Activated CD4-positive, CD25-positive, alpha-beta regulatory T cell (primary cell): ENCODE measurements at places on chromosomes 1 and 21.

DNA sequence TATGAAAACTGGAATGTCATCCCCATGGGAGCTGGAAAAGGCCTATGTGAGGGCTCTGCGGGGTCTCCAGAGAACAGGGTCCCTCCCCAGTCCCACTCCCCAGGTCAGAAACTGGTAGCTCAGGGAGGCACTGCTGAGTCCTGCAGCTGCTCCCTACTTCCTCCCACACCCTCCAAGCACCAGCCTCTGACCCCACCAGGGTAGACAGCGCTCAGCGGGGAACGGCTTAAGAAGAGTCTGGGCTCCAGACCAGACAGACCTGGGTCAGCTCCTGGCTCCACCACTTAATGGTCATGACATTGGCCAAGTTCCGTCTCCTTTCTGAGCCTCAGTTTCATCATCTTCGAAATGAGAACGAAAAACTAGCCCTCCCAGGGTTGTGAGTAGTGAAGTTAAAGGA is 7.2 kb downstream of the LRP8 start:
- no peak for DNase-seq

GRCh38 chr21:45464309-45464708 is 59.3 kb downstream of the COL18A1 start:
- DNase-seq = no peak

DNA sequence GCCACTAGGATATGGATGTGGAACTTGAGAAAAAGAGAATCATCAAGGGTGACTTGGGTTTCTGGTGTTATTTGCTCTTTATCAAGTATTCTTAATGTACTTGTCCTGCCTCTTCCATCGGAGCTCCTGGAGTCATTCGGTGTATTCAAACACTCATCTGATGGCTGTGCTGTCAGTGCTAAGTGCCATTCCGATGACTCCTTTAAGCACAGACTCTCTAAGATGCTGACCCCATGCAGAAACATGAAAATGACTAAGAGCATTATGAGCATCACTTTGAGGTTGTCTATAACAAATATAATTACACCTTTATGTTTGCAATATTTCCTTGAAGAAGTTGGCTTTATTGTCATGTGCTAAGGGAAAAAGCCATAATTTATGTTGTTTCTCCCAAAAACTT is 11.3 kb upstream of the RPL5 start:
- DNase-seq = no peak

DNA sequence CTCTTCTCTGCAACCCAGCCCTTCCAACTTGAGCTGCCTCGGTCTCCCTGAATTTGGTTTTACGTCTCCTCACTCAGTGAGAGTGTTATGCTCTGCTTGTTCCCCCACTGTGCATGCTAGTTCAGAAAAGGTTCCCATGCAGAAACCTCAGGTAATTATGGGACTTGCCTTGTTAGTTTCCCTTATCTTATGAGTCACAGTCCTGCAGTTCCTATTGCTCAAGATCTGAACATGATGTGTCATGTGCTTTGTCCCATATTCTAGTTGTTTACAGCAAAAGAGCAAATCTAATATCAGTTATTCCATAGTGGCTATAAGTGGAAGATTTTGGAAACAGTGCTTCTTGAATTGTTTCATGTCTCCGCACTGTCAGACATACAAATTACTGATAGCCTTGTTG is 74.4 kb downstream of the DUSP10 start:
- no peak for DNase-seq

DNA sequence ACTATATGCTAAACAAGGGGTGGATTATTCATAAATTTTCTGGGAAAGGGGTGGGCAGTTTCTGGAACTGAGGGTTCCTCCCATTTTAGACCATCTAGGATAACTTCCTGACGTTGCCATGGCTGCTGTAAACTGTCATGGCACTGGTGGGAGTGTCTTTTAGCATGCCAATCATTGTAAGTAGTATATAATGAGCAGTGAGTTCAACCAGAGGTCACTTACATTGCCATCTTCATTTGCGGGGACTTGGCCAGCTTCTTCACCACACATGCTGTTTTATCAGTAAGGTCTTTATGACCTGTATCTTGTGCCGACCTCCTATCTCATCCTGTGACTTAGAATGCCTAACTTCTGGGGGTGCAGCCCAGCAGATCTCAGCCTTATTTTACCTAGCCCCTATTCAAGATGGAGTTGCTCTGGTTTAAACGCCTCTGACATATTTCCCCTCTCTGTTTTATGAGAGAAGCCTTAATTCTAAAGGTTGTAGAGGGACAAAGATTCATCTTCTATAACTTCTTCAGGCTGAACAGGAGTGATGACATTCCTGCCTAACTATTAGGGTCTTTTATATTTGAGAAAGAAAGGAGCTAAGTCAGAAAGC is 60.4 kb downstream of the DIP2A start:
- no peak for DNase-seq

DNA sequence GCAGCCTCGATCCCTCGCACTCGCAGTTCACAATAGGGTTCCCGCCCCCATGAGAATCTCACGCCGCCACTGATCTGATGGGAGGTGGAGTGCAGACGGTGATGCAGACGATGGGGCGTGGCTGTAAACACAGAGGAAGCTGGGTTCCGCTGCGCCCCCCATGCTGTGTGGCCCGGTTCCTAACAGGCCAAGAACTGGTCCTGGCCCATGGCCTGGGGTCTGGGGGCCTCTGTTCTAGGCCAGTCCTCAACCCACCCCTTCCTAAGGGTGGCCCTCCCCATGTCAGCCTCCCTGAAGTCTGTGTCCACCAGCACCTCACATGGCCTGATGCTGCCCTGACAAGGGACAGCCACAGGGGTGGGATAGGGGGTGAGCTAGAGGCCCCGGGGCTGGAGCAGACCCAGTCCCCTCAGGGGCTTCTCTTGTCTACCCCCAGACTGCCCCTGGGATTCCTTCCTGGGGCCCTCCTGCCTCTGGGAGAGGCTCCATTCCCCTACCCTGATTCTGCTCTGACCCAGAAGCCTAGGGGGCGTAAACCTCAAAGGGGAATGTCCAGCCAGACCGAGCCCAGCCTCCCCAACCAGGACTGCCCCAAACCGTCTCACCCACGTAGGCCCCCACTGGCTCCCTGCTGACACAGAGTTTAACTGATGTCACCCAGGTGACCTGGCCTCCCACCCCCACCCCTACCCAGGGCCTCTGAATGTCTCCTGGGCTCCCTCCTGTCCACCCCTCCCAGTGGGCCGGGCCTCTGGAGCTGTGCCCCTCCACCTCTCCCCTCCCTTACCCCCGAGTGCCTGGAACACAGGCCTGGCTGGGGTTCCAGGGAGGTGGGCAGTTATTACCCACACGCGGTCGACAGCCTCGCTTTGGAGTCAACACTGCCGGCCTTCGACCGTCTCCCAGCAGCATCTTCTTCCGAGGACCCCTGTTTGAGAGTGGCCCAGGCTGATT is 14.8 kb upstream of the ARHGEF16 start:
- DNase-seq = no peak

- no peak for DNase-seq
Observed at GRCh38 chr21:14572204-14572780, 26.2 kb upstream of the SAMSN1 start.

- DNase-seq = no peak
Observed at GRCh38 chr1:32142446-32143301, 34.8 kb downstream of the KPNA6 start.

GRCh38 chr1:92701147-92701546 is 83.8 kb downstream of the EVI5 start:
- DNase-seq = no peak

DNA sequence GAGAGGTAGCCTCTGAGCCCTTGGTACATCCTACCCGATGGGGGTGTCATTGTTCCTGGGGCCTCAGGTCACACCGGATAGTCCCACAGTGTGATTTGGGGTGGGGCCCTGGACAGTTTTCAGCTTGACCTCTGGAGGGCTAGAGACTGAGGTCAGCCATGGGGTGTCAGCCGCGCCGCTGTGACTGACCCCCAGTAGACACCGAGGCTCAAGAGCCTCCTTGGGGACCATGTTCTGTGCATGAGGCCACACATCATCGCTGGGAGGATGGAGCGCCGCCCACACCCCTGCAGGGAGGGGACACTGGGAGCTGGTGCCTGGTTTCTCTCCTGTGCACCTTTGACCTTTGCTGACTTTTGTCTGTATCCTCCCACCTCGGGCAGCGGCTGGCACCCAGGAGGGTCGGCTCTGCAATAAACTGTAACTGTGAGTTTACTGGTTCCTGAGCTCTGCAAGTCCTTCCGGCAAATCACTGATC is 22.6 kb downstream of the ITGB2 start:
- no peak for DNase-seq

DNA sequence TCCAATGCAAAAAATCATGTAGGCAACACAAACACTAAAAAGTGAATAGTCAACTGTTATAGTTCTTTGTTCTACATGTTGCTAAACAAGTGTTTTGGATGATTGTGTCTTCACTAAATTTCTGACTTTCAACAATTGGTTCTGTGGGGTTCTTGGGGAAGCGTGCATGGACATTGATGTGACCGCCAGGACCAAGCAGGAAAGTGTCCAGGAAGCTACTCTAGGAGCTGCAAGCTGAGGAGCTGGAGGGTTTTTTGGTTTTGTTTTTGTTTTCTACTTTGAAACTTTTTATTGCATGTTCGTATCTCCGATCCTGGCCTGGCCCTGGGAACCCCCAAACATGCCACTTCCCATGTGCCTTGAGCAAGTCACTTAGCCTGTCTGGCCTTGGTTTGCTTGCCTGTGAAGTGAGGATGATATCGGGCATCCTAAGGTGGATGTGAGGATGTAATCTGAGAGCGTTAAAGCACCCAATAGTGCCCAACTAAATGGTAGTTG is 8.0 kb downstream of the TMPRSS3 start:
- no peak for DNase-seq

GRCh38 chr1:30336550-30337323 is 386.6 kb downstream of the MATN1 start:
- no peak for DNase-seq

- no peak for DNase-seq
Observed at GRCh38 chr1:187474336-187474735, 645.6 kb downstream of the PLA2G4A start.

- DNase-seq = no peak
Observed at GRCh38 chr1:6012529-6013318, 20.5 kb upstream of the NPHP4 start.

DNA sequence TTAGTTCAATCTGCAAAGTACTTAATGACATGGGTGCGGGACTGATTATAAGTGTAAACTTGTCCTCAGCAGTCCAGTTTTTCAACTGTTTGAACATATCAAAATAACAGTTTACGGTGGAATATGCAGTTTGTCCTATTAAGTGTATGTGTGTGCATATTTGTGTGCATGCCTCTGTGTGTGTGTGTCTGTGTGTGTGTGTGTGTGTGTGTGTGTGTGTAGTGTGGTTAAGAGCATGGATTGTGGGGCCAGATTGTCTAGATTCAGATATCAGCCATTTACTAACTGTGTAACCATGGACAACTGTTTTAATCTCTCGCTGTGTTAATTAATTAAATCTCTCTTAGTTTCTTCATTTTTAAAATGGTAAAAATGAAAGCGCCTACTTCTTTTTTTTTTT is 39.0 kb downstream of the NEXN start:
- no peak for DNase-seq
